Stimulated activated CD4-positive, alpha-beta T cell treated with anti-CD3 and anti-CD28 coated beads, Interleukin-12 subunit alpha, Interleukin-12 subunit beta, amount 100 ng/mL, for 48 hours (primary cell): ENCODE measurements at places on chromosomes 3 and 15.

DNA sequence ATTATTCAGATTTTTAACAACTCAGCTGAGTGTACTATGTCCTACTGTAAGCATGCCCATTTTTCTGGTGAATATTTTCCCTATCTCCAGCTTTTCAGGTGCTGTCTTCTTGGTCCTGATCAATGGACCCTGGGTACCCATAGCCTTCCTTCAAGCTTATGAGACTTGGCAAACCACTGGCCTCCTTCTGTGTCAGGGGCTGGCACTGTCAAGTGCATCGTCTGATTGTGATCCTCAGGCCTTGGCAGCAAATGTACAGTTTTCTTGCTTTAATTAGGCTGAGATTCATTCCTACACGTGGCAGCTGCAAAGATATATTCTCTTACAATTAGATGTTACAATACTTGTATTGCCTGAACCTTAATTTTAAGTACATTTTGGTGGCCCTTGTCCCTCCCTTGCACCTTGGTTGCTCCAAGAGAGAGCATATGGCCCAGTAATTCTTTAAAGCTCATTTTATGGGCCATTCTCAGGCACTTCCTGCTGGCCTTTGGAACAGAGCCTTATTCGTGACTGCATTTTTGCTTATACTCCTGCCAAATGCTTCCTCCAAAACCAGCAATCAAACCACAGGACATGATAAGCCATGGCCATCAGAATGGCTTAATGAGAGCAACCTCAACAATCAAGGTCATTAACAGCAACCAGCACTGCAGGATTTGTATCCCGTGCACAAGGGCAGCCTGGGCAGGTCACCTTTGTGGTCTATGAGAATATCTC is 179.9 kb downstream of the CNTN6 start:
- no peak for DNase-seq

DNA sequence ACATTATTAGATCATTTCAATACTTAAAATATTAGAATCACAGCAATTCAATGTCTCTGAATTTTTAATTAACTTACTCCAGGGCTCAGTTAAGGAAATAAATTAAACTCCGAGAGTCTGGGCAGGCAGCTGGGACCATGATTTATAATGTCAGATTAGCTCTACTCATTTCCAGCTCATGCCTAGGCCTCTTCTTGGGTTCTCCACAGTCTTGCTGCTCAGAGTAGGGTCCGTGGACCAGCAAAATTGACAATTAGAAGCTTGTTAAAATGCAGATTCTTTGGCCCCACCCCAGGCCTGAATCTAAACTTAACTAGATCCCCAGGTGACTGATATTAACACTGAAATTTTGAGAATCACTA is 28.2 kb downstream of the ADAMTS9 start:
- no peak for DNase-seq

- DNase-seq, result no peak
Observed at GRCh38 chr15:31273258-31273941, 53.2 kb upstream of the KLF13 start.

DNA sequence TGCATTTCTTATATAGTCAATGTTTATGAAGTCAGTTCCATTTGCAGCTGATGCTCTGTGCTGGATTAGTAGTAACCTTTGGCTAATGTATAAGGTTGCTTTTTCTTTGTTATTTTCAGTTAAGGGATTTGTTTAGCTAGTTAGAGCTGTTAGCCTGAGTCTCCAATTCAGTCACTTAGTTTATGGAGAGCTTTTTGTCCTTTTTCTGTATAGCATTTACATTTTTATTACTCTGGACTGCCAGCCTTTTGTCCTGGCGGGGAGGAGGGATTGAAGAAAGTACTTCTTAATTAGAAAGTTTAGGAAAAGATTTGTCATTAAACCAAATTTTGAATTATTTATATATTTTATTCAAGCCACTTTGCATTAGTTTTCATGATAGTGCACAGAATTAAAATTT is 52.0 kb downstream of the DNAJC13 start:
- no peak for DNase-seq

DNA sequence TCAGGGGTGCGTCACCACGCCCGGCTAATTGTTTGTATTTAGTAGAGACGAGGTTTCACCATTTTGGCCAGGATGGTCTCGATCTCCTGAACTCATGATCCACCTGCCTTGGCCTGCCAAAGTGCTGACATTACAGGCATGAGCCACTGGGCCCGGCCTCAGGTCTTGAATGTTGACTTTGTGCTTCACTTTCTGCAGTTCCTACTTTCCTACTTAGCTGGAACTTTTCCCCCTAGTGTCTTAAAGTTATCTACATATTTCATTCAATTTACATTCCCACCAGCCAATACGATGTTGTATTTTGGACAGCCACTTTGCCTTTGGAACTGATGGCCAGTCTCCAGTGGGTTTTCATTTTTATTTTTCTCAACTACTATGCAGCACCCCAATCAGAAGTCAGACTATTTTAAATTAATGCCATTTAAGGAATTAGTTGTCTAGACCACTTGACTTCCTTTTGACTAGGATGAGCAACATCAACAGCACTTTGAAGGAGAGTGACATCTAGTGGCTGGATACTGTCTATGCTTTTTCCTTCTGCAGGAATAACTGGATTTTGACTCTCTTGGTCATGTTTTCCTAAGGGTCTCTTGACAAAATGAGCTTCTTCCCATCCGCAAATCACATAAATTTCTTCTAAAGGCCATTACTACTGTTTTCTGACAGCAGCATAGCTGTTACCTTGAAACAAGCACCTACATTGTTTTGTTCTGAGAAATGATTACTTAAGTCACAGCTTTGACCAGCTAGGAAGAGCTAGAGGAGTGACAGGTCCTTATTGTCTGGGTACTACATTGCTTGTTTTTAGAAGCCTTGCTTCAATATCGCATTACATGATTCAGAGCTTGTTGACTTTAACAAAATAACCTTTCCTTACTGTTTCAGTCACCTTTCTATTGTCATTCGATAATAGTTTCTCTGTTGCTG is 140.2 kb downstream of the ITPR1 start:
- no peak for DNase-seq

- no peak for DNase-seq
Observed at GRCh38 chr3:184154885-184155643, at the start of gene DVL3. Gene DVL3, plus strand, starts transcription at chr3:184155377. Its CDS starts 259 bp downstream, at chr3:184155636.

DNA sequence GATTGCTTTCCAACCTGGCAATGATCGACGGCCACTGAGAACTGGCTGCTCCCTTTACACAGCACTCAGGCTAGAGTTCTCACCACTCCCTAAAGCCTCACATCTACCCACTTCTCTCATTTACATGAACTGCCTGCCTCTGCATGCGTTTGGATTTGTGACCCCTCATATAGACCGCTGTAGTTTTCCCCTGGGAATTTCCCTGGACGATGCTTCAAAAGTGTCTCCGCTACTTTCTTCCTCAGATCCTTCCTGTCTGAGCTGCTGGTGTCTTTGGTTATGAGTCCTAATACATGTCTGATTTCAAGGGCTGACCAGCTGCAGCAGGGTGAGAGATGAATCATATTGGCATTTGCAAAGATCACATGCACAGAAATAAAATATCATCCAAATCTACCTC is 116.7 kb upstream of the ETV5 start:
- DNase-seq, result no peak

DNA sequence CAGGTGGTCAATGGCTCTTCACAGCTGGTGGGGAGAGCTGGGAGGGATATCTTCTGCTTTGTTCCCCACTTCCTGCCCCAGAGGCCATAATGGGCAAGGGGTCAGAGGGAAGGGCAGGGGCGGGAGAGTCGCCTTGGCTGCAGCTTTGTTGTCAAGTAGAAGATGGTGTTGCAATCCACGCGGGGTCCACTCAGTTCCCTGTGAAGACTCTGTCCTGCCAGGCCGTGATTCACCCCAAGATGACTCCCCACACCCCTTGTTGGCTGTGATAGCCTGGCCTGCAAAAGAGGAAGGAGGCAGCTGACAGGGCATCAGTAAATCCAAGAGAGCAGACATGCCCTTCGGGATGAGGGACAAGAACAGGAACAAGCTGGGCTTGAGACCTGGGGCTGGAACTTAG is 6.9 kb downstream of the GALNT15 start:
- DNase-seq, result no peak

DNA sequence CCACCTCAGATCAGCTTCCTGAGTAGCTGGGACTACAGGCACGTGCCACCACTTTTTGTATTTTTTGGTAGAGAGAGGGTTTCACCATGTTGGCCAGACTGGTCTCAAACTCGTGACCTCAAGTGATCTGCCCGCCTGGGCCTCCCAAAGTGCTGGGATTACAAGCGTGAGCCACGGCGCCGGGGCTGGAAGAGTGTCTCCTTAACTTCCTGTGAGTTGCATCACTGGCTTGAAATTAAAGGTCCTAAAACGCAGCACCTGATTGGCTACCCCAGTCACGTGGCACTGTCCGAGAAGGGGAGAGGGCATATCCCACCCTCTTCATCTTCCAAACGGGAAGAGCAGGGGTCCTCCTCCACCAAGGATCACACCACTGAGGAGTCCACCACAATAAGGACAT is 5.5 kb upstream of the FAM174B start:
- no peak for DNase-seq

GRCh38 chr3:160226026-160226907 is 1.0 kb downstream of the C3orf80 start:
- DNase-seq, result no peak
